ENCODE measurements at places on chromosomes 16 and 17. TPM values are rescaled to one million over a fixed set of nuclear protein-coding genes. Genes with fewer than 3 reads are reported as not detected.
A peak's percentile ranks its signal among the peaks of the same experiment; 100 is the strongest.

DNA sequence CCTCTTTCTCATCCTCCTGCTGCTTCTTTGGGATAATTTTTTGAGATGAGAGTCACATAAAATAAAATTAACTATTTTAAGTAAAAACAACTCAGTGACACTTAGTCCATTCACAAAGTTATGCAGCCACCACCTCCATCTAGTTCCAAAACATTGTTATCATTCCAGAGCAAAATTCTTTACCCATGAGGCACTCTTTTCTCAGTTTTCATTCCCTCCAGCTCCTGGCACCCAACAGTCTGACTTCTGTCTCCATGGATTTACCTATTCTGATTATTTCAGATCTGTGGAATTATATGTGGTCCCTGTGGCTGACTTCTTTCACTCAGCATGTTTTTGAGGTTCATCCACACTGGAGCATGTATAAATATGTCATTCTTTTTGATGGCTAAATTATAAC is 239.9 kb upstream of the DYNLRB2 start:
- DNase-seq: no peak

DNA sequence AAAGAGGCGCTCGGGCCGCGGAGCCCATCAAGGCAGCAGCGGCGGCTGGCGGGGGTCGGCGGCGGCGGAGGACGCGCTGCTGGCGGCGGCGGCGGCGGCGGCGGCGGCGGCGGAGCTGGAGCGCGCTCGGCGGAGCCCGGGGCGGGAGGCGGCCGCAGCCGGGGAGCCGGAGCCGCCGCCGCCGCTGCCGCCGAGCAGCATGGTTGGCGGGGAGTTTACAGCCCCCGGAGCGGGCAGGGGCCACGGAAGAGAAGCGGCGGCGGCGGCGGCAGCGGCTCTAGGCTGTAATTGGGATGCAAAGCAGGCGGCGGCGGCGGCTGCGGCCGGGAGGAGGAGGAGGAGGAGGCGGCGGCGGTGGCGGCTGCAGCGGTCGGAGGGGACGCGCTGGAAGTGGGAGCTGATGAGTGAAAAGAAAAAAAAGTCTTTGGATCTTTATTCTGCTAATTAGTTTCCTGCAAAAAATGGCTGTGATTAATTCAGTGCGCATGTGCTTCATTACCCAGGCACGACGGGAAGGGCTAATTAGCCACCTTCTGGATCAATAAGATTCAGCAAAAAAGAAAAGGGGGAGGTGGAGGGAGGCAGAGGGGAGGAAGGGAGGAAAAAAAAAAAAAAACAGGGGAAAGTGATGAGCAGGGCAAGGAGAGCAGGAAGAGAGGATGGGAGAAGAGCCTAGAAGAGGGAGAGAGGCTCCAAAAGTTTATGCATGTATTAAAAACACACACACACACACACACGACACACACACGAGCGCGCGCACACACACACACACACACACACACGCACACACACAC is 10.9 kb upstream of the ZFHX3 start:
- DNase-seq: no peak

The PTX4 gene
- not detected for total RNA-seq

The ERBB2 gene
- 3.2 TPM for total RNA-seq

DNA sequence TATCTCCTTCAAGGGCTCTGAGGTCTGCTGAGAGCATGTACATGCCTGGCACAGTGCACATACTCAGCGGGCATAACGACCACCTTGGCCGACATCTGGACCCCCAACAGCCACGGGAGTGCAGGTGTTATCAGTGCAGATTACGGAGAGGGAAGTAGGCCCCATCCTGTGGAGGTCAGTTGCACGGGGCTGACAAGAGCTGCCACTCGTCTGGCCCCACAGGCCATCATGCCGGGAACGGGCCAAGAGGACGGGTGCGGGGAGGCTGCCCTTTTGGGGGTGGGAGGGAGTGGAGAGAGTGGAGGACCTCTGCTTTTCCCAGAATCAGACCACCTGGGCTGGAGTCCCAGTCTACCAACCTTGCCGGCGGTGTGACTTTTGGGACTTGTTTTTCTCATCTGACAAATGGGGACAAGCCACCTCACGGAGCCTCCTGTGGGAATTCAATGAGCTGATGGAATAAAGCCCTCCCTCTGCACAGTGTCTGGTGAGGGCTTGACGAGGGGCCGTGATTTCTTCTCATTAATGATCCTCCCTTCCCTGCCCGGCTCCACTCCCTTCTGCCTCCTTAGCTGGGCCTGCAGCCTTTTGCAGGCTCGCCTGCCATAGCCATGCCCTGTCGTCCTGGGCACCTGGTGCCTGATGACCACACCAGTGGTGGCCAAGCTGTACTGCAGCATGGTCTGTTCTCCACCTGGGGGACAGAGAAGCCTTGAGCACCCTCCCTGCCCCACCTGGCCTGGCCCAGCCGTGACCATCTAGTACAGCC is 4.6 kb downstream of the PRSS33 start:
- no peak for DNase-seq

The KIF2B gene
- not detected for total RNA-seq

DNA sequence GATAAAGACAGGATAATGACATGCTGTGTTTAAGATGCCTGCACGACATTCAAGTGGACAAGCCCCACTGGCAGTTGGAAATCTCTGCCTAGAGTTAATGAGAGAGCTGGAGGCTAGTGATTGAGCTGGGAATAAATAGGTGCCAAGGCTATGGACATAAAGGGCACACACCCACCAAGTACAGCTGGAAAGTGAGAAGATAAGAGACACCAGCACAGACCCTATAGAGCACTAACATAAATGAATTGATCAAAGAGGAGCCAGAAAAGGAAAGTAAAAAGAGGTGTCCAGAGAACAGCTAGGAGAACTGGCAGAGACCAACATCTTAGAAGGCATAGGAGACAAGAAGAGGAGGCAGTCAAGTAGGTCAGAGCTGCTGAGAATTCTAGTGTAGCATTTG is 101.2 kb downstream of the YPEL2 start:
- no peak for DNase-seq

DNA sequence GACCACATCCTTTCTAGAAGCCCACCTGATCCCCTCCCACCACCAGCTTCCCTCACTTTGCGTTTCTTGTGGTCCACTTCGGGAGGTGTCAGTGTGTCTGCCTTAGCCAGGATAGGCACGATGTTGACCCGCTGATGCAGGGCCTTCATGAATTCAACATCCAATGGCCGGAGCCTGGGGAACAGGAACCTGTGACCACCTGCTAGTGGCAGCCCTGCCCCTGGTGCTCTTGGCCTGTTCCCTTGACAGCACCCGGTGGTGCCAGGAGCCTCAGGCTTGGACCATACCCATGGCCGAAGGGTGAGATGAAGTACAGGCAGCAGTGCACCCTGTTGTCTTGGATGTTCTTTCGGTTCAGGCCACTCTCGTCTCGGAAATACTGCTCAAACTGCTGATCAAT is 7.2 kb upstream of the MTMR4 start:
- DNase-seq: no peak

The GH1 gene
- 1.0 TPM for total RNA-seq

DNA sequence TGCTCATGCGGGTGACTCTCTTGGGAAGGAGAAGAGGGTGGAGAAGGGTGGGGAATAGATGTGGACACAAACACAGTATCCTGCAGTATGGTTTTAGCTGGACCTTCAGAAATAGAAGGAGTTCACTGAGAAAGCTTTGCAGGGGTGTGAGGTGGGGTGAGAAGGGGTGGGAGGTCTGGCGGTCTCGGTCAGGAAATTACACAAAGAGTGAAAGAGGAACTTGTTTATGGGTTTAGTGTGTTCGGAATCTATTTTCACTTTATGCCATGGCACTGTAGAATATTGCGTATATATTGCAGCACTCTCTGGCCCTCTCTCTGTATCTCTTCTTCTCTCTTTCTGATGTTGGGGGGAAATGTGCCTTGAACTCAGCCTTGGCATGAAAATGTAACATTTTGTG is 148.2 kb upstream of the GOT2 start:
- DNase-seq: no peak

DNA sequence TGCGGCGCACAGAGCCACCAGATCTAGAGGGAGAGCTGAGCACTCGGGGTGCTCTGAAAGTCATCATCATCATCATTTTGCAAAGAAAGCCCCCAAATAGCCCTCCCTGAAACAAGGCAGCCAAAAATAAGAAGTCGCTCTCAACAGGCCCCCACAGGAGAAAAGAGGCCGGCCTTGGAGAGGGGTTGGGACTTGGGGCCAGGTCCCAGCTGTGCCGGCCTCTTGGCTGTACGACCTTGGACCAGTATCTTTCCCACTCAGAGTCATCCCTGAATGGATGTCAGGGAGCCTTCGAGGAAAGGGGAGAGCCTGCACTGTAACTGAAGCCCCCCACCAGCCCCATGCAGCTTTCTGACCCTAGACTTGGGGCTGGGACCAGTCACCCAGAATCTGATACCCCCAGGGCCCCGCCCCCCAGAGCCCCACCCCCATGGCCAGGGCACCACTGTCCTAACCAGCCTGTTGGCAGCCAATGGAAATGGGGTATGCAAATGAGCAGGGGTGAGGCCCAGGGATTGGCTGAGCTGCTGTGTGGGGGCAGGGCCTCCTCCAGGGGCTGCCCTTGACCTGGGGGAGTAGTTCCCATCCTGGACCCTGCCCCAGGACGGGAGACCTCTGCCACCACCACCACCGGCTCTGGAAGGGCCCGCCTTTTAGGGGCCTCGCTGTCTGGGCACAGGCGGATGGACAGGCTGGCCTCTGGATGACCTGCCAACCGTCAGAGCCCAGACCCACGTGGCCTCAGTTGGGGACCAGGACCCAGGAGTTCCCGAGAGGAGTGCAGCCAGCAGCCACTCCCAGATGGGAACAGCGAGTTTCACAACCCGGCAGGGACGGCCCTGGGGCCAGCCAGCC is 15.4 kb downstream of the ZFPM1 start:
- DNase-seq: no peak

DNA sequence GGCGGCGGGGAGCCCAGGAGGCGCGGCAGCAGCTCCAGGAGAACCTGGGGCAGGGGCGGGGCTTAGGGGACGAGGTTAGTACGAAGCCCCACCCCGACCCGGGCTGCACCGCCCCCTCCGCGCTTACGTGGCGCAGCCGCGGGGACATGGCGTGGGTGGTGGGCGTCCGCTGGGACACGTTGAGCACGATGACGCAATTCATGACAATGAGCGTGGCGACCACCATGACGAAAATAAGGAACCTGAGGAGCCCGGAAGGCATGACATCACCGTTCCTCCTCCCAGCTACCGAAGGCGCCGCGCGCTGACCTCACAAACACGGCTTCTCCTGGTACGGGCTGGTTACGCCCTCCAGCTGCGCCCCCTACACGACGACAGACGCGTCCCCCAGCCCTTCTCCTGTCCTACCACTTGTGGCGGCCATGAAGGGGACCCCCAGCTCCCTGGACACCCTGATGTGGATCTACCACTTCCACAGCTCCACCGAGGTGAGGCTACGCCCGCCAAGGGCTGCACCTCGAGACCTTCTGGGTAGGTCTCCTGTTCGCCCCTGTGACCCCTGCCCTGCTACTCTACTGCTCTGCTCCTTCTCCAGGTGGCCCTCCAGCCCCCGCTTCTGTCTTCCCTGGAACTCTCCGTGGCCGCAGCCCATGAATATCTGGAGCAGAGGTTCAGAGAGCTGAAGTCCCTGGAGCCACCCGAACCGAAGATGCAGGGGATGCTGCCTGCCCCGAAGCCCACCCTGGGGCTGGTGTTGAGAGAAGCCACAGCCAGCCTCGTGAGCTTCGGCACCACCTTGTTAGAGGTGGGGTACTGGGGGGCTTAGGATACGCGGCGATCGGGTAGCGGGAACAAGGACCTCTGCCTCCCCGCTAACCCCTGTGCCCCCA is at the start of gene C17orf107:
TSS of gene C17orf107 (plus strand) at position 196 of the 890 bp plus-strand sequence. CDS start at position 423, 227 bp downstream.
- DNase-seq: peak; percentile 95
